ENCODE measurements at places on chromosomes 5 and 9. TPM values are rescaled to one million over a fixed set of nuclear protein-coding genes. Genes with fewer than 3 reads are reported as not detected.

SPINK4 gene
- not detected for total RNA-seq

PALM2AKAP2 gene
- total RNA-seq: 3.8 TPM

SLC6A7 gene
- total RNA-seq: not detected

PLPPR1 gene
- total RNA-seq: not detected

SPINK6 gene
- not detected for total RNA-seq

CACNA1B gene
- 0.07 TPM for total RNA-seq
